ENCODE measurements at places on chromosomes 16 and 17. TPM values are rescaled to one million over a fixed set of nuclear protein-coding genes. Genes with fewer than 3 reads are reported as not detected.
A peak's percentile ranks its signal among the peaks of the same experiment; 100 is the strongest.

DNA sequence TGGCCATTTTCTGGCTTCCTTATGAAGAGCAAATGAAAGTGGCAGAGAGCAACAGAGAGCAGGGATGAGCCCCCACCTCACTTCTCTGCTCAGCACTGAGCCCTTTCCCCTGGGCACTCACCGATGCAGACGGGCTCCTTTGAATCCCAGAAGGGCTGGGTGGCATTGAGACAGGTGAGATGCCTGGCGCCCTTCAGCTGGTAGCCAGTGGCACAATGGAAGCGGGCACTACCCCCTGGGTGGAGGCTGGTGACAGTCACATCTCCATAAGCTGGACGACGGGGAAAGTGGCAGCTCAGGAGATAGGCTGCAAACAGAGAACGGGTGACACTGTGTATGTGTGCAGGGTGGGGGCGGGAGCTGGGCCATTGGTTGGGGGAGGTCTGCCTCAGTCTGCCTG is 12.5 kb upstream of the PHF12 start:
- no peak for DNase-seq

DNA sequence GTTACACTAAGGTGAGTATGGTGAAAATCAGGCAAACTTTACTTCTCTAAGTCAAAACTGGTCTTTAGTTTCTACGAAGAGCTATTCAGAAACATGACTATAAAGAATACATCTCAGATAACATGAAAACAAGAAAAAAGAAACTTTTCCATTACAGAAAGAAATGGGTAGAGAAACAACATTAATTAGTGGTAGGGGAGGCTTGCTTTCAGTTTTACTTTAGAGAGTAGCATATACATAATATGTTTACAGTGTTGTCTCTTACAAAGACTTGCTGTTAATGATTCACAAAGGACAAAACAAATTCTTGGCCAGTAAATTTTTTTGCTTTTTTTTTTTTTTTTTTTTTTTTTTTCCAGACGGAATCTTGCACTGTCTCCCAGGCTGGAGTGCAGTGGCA is 34.2 kb downstream of the CRLF3 start:
- DNase-seq, result no peak

GRCh38 chr16:84314373-84314772 is 19.7 kb downstream of the WFDC1 start:
- DNase-seq, result peak; percentile 53

DNA sequence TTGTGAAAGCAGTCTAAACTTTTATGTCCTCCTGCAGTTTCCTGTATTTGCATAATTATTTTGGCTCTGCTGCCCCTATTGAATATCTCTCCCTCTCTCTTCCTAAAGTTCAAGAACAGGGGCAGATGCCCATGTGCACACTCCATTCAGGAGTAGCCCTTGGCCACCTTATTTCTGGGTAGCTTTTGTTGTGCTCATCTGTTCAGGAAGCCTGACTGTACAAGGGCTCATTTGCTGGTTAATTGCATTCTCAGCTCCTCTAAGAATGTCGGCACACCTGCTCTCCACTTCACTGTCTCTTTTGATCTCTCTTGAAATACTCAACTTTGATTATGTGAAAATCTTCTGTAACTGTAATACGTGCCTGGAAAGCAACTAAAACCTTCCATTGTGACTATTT is 1378.8 kb upstream of the CDH8 start:
- no peak for DNase-seq

- peak; percentile 90 for DNase-seq
Observed at GRCh38 chr17:35432176-35433074, at the start of gene SLFN12. Gene SLFN12 (minus strand): TSS chr17:35432500. CDS start chr17:35423028, 9,472 bp downstream.

GRCh38 chr16:85722128-85722893 is 28.6 kb downstream of the C16orf74 start:
- DNase-seq, result no peak

GRCh38 chr16:27561216-27561615 is 11.3 kb downstream of the KATNIP start:
- DNase-seq, result no peak

- DNase-seq, result peak; percentile 44
Observed at GRCh38 chr16:57536306-57537193, at the start of gene CCDC102A. Gene CCDC102A (minus strand): TSS chr16:57536571. CDS start chr16:57529177, 7,394 bp downstream.

DNA sequence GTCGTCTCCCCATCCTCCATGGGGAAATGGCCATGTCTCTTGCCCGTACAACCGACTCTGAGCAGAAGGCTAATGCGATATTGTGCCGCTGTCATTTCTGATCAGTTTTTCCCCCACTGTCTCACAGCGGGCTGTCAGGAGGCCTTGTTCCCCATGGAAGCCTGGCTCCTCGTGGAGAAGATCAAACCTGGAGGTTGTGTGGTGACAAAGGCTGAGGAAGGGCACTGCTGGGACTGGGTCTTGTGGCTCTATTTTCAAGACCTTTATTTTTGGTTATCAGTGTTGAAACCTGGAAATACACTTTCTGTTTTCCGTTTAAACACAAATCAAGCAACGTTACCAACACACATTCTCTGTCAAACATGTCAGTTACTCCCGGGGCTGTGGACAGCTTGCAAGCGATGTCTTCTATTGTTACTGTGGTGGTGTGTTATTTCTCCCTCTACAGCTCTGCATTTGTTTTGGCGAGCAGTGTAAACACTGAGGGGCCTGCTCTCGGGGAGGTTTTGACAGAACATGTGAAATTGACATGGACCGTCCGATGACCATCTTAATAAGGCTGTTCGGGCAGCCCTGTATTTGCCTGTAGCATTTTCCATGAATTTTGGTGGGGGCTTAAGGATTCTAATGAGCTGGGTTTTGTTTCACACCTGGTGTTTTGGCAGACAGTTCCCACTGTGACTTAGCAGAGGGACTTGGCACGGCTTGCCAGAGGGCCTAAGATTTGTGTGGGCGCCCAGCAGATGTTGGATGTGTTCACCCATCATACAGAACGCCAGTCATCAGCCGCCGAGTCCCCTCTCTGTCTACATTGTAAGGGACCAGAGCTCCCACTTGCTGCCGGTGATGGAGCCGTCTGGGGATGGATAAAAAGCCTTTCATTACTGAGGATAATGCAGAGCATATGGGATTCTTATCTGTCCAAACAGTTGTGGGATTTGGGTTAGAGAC is 12.5 kb downstream of the RBFOX1 start:
- no peak for DNase-seq

DNA sequence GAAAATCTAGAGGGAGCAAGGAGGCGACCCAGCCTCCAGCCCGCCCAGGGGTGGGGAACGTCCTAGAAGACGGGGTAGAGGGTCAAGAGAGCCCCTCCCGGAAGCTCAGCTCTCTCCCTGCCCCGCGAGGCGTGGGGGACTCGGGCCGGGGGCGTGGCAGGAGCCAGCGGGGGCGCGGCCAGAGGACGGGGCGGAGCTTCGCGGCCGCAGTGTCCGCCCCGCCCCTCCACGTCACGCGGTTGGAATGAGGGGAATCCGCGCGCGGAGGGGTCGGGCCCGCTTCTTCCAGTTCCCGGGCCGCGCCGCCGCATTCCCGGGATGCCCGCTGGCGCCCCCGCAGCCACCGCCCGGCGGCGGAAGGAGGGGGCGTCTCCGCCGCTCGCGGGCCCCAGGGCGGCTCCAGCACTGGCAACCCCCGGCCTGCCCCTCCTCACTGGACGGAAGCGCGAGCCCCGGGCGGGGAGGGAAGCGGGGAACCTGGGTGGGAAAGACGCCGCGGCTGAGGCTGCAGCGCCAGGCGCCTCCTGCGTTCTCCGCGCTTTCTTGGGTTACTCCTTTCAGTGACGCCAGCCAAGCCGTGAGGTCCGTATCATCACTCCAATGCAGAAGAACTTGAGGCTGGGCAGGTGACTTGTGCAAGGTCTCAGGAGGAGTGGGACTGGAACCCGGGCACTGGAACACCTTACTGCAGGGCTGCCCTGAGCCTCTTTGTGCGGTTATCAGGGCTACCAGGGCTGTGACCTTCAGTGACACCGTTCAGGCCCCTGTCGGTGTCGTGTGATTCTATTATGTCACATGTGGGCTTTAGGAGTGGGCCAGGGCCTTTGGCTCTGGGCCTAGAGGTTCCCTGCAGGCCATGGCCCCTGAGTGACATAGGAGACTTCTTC is 4.3 kb downstream of the MYO1C start:
- peak; percentile 93 for DNase-seq

- DNase-seq, result no peak
Observed at GRCh38 chr17:73311428-73311780, 397 bp downstream of the CDC42EP4 start.

DNA sequence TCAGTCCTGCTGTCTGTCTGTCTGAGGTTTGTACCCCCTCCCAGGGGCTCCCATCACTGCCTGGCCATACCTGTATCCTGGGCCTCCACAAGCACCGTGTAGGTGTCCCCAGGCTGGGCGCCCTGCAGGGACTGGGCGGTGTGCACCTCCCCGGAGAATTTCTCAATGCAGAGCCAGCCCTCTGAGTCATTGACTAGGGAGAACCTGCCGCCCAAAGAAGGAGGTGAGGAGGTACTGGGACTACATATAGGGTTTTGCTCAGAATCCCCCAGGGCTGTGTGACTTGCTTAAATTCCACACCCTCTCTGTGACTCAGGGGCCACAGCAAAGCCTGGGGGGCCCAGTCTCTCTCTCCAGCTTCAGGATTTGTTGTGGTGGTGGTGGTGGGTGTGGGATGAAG is 7.6 kb downstream of the CDH16 start:
- no peak for DNase-seq

DNA sequence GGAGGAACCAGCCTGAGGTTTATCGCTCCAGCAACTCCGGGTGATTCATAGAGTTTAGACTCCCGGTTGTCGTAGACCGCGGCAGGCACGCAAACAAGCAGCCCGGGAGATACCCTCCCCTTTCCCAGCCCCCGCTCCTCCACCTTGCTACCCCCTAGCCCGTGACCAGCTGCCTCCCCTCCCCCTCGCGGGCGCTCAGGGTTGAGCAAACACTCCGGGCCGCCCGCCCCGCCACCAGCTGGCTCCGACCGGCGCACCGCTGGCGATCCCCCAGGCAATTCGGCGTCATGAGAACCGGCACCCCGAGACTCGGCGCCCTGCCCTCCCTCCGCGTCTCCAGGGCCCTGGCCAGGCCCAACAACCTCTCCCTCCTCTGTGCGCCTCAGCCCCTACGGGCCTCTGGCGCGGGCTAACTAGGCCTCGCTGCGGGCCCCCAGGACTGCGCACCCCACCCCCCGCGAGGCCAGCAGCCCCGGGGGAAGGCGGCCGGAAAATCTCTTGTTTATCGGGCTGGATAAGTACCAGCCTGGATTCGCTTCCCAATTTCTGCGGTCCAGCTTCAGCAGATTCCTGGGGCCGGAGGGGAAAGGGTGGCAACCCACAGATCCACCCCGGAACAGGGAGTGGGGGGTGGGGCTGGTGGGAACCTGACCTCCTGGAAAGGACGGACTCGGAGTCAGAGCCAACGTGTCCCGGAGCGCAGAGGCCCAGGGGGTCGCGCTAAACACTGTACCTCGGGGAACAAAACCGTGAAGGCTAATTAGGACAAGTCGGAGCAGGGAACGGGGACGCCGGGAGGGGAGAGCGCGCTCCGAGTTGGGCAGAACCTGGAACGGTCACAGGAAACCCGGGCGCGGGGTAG is 951 bp upstream of the GPRC5C start:
- peak; percentile 97 for DNase-seq

GRCh38 chr17:59366773-59367656 is 35.6 kb downstream of the YPEL2 start:
- no peak for DNase-seq

DNA sequence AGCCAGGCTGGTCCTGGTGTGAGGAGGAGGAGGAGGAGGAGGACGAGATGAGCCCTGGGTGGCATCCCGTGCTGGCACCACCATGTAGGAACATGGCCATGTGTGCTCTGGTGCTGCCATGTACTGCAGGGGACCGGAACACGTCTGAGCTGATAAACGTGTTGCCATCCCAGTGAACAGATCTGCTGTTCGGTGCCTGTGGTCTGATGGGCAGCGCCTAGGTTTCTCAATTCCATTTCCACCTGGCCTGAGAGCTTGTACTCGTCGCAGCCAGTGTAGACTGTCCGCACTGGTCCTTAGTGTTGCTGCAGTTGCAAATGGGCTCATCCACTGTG is 28.4 kb upstream of the FOXK2 start:
- DNase-seq, result no peak

DNA sequence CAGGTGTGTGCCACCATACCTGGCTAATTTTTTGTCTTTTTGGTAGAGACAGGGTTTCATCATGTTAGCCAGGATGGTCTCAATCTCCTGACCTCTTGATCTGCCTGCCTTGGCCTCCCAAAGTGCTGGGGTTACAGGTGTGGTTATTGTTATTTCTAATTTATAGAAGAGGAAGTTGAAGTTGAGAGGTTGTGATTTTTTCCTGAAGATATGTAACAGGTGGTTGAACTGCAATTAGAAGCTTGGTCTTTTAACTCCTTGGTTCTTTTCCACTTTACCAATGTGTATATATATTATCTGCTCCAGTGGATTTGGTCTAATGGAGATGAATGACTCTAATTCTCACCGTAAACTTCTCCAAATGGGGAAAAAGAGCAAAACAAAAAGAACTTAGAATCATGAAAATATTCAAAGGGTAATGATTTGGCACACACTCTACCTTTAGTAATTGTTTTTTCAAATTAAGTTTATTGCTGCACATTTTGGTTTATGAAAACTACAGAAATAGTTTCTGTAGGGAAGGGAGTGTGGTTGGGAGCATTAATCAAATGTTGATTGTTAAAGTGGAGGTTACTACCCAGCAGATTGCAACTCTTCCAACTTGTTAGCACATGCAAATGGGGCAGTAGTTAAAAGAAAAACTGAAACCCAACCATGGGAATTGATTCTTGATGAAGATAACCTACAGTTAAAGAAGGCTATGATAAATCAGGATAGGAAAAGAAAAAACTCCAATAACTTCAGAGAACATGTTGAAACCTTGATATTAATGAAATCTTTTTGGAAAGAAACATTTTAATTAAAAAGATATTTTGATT is 1.8 kb upstream of the KRT10 start:
- no peak for DNase-seq

- no peak for DNase-seq
Observed at GRCh38 chr17:6870841-6871240, 39.3 kb upstream of the TEKT1 start.

Gene LRRC36
- total RNA-seq, result 0.36 TPM

Gene MYH13
- under 0.01 TPM for total RNA-seq

Gene ZFP90
- 12.1 TPM for total RNA-seq

Gene SLC5A11
- not detected for total RNA-seq

Gene VPS25
- total RNA-seq, result 60.7 TPM

Gene TAT
- not detected for total RNA-seq

Gene NTN3
- not detected for total RNA-seq
